ENCODE measurements at places on chromosomes 6 and 20. TPM values are rescaled to one million over a fixed set of nuclear protein-coding genes. Genes with fewer than 3 reads are reported as not detected.

The KHDC1L gene
- total RNA-seq = not detected

The NOX3 gene
- total RNA-seq = not detected

The OSER1 gene
- 113 TPM for total RNA-seq

- DNase-seq = no peak
- H3K36me3 ChIP-seq = no peaks in the 10 kb centered on the region
- no peaks in the 10 kb centered on the region for H3K4me1 ChIP-seq
- peak overlapping the region; percentile 58 for H3K4me3 ChIP-seq
Measured at GRCh38 chr6:31356216-31356945, 598 bp downstream of the HLA-B start.

DNA sequence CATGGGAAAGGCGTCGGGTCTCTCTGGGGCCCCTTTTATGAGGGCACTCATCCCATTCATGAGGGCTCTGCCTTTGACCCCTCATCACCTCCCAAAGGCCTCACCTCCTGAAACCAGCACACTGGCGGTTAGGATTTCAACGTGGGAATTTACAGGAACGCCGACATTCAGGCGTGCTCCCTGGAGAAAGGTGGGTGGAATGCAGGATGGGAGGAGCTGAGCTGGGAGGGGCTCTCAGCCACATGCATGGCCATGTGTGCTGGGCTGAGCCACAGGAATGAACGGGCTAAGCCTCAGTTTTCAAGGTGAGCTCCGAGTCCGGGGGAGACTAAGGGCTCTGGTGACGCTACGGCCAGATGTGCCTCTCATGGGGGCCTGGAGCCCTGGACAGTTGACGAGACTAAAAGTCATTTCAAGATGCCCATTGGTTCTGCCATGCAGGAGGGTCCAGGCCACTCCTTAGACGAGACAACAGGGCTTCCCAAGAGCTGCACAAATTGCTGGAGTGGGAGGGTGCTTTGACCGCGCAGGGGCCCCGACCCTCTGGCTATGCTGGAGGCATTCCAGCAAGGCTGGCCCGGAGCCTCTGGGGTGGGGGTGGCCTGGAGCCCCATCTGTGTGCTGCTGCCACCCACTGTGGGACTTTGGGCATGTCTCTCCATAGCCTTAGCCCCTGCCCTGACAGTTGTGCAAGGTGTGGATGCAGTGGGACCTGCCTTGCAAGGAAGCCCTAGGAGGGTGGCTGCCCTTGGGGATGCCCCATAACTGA is 3.8 kb upstream of the ARFGAP1 start:
- H3K36me3 ChIP-seq = no peaks in the 10 kb centered on the region
- peaks cover 21% of the 10 kb centered on the region for H3K27me3 ChIP-seq
- H3K4me3 ChIP-seq = no peak overlapping the region
- DNase-seq = no peak
- H3K4me1 ChIP-seq = peaks cover 11% of the 10 kb centered on the region
- H3K27ac ChIP-seq = no peak overlapping the region

DNA sequence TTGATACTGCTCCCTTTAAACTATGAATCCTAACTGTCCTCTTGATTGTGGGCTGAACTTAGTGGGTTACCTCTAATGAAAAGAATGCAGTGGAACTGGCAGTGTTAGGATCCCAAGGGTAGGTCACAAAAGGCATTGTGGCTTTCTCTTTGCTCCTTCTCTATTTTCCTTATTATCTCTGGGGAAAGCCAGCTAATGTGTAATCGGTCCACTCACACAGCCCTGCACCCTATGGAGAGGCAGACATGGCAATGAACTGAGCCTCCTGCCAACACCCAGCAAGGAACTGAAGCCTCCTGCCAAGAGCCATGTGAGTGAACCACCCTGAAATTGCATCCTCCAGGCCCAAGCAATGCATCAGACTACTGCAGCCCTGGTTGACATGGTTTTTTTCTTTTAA is 24.6 kb upstream of the ZNF133 start:
- H3K4me3 ChIP-seq = no peak overlapping the region
- peak; percentile 80 for DNase-seq
- H3K36me3 ChIP-seq = no peaks in the 10 kb centered on the region
- H3K27ac ChIP-seq = peak overlapping the region; percentile 58
- peaks cover 42% of the 10 kb centered on the region for H3K4me1 ChIP-seq

- H3K27ac ChIP-seq = no peak overlapping the region
- H3K36me3 ChIP-seq = no peaks in the 10 kb centered on the region
- H3K27me3 ChIP-seq = peaks cover 96% of the 10 kb centered on the region
- no peaks in the 10 kb centered on the region for H3K4me1 ChIP-seq
Measured at GRCh38 chr6:168105813-168106632, 27.0 kb upstream of the FRMD1 start.

DNA sequence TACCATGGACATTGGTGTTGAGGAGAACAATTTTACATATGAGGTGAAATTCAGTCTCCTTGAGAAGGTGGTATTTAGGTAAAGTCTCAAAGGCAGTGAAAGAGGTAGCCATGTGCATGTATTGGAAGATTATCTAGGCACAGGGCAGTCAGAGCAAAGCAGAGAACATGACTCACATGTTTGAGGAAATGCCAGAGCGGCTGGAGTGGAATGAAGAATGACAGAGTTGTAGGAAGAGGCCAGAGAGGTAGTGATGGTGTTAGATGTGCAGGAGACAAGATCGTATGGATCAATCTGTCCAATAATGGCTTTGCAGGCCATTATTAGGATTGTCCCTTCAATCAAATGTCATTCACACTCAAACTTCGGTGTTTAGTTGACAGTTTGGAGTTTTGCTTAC is 449.4 kb upstream of the PTCHD4 start:
- H3K4me1 ChIP-seq = peaks cover 4% of the 10 kb centered on the region
- H3K4me3 ChIP-seq = no peak overlapping the region
- H3K27ac ChIP-seq = no peak overlapping the region
- H3K27me3 ChIP-seq = no peaks in the 10 kb centered on the region

GRCh38 chr6:169391473-169392071 is 137.9 kb upstream of the THBS2 start:
- H3K4me1 ChIP-seq = no peaks in the 10 kb centered on the region
- no peak overlapping the region for H3K27ac ChIP-seq
- no peak overlapping the region for H3K4me3 ChIP-seq
- no peak for DNase-seq
- no peaks in the 10 kb centered on the region for H3K36me3 ChIP-seq

DNA sequence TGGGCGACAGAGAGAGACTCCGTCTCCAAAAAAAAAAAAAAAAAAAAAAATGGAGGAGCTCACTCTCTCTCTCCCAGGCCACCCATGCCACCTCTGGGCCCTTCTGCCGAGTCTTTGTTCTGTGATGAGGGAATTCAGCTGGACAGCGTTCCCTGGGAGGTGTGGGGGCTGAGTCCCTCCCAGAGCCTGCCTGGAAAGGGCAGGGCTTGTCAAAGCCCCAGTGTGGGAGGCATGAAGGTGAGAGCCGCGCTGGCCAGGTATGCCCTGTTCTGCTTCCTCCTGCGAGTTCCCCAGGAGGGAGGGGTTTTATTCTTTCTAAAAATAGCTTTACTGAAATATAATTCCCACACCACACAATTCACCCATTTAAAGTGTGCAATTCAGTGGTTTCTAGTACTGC is 69.6 kb downstream of the TMEM242 start:
- H3K27ac ChIP-seq = no peak overlapping the region
- no peaks in the 10 kb centered on the region for H3K4me1 ChIP-seq
- peak; percentile 13 for DNase-seq
- no peaks in the 10 kb centered on the region for H3K36me3 ChIP-seq
- no peak overlapping the region for H3K4me3 ChIP-seq
- peaks cover 16% of the 10 kb centered on the region for H3K27me3 ChIP-seq

DNA sequence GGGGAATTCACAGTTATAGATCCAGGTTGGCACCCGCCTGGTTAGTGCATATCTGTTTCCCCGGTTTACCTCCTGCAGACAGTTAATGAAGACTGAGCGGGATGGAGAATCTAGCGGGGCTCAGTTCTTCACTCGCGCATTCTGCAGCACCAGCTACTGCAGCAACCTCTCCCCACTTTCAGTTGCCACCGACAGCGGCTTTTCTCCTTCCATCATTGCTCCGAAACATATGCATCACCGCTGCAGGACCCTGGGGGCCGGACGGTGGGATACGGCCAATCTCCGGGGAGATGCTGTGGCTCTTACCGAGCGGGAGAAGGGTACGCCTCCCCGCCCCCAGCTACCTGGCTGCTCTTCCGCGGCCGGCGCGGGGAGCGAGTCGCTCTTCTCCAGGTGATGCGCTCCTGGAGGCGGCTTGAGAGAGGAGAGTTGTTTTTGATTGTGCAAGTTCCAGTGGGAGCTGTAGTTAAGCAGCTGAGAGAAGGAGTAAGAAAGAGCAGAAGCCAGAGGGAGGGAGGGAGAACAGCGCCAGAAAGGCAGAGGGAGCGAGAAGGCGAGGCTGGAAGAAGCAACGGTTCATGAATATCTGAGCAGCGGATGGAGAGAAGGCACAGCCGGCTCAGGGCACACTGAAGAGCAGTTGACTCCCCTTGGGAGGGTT is at the start of gene SGK1:
TSS of gene SGK1 (minus strand) at position 642 of the 661 bp plus-strand sequence. CDS start 652 bp downstream, outside the sequence.
- no peak within 1 kb of the TSS for H3K4me3 ChIP-seq
- H3K27ac ChIP-seq = no peak within 1 kb of the TSS
- no peak for DNase-seq
- no peaks in the 10 kb centered on the region for H3K36me3 ChIP-seq

DNA sequence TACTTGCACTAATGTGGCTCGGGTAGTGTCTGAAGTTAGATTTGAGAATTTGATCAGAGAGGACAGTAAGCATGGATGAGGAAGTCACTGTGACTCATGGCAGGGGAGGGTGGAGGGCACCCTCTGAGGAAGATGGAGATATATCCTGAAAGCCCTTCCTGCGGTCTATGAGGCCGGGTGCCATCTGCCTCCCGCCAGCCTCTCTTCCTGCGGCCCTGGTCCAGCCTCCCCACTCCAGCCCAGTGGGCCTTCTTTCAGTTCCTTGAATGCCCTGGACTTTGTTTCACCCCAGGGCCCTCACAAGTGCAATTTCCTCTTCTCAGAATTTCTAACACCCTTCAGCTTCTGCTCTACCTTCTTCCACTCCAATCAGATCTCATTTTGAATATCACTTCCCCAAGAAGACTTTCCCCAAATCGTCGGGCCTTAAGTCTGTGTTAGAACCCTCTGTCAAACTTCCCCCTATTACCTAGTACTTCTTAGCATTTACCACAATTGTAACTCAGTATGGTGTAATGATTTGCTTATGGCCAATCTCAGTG is 20.2 kb upstream of the TNFAIP3 start:
- H3K27ac ChIP-seq = no peak overlapping the region
- no peak for DNase-seq
- no peak overlapping the region for H3K4me3 ChIP-seq
- H3K4me1 ChIP-seq = peaks cover 36% of the 10 kb centered on the region

DNA sequence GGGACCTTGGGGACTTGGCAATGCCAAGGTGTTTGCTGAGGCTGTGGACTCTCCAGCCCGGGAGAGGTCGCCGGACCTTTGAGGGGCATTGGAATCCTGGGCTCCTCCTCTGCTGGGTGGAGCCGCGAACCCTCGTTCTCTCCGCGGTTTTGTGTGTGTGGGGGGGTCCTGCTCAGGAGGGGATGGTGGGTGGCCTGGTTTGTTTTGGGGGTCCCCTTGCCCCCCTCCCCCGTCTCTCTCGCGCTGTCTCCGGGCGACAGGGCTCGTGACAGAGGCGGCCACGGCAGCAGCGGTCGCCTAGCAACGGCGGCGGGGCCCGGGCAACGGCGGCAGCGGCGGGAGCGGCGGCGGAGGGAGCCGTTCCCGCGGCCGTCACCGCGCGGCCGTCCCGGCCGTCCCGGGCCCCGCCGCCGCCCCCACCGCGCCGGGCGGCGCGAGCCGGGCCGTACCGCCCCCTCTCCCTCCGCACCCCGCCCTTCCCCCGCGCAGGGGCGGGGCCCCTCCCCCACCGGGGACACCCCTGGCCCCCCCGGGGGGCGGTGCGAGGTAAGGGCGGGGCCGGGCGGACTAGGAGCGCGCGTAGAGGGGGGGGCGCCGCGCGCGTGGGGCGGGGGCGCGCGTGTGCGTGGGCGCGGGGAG is 7.8 kb downstream of the SYNGAP1 start:
- DNase-seq = peak; percentile 42
- peaks cover 3% of the 10 kb centered on the region for H3K27me3 ChIP-seq
- peak overlapping the region; percentile 58 for H3K4me3 ChIP-seq
- no peaks in the 10 kb centered on the region for H3K36me3 ChIP-seq

- H3K27ac ChIP-seq = no peak overlapping the region
- no peak overlapping the region for H3K4me3 ChIP-seq
- no peaks in the 10 kb centered on the region for H3K27me3 ChIP-seq
- no peak for DNase-seq
- no peaks in the 10 kb centered on the region for H3K36me3 ChIP-seq
Measured at GRCh38 chr6:134732763-134733162, 217.1 kb downstream of the ALDH8A1 start.

DNA sequence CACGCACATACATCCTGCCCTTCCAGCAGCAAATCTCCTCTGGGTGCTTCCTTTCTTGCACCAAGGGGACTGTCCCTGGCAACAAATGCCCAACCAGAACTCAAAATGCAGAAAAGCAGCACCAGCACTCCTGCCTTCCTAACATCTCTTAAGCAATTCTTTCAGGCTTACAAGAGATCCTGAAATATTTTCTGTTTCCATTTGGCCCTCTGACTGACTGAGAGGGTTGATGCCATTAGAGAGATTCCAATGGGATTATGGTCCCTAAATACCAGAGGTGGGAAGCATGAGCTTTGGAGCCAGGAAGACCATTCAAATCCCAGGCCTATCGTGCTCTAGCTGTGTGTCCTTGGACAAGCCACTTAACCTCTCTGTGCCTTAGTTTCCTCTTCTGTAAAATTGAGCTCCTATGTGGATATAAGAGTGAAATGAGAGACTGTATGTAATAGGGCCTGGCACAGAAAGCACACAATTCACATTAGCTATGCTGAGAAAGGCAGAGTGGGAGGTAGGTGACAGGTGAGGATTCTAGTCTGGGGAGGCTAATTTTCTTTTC is 56.8 kb downstream of the PRDM1 start:
- DNase-seq = peak; percentile 10
- H3K4me1 ChIP-seq = peaks cover 42% of the 10 kb centered on the region
- H3K36me3 ChIP-seq = no peaks in the 10 kb centered on the region
- no peaks in the 10 kb centered on the region for H3K27me3 ChIP-seq
- H3K27ac ChIP-seq = no peak overlapping the region

DNA sequence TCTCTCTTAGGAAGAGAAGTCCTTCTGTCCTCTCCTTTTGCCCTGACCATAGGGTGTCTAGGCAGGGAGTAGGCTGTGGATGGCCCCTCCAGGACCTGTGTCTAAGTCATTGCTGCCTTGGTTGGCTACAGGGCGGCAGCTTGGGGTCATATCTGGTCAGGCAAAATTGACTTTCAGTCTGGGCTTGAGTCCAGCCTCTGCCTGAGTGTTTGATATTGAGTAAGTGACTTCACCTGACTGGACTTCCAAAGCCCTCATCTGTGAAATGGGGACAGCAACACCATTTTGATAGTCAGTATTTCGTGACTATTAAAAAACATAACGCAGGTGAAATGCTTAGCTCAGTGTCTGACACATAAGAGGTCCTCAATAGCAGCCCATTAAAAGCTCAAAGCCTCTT is 4.6 kb downstream of the TGM3 start:
- H3K36me3 ChIP-seq = no peaks in the 10 kb centered on the region
- H3K27ac ChIP-seq = no peak overlapping the region
- DNase-seq = no peak
- H3K4me3 ChIP-seq = no peak overlapping the region
- H3K4me1 ChIP-seq = no peaks in the 10 kb centered on the region

- no peak overlapping the region for H3K27ac ChIP-seq
- DNase-seq = no peak
- no peaks in the 10 kb centered on the region for H3K36me3 ChIP-seq
- H3K27me3 ChIP-seq = no peaks in the 10 kb centered on the region
Measured at GRCh38 chr6:111718326-111718725, 112.6 kb upstream of the TRAF3IP2 start.

- H3K27ac ChIP-seq = no peak overlapping the region
- H3K4me3 ChIP-seq = no peak overlapping the region
- peaks cover 18% of the 10 kb centered on the region for H3K4me1 ChIP-seq
- DNase-seq = no peak
Measured at GRCh38 chr6:4928426-4928825, 75.4 kb downstream of the RPP40 start.
